ENCODE measurements at places on chromosomes 11 and 22.

GRCh38 chr11:35013514-35014233 is 97.3 kb downstream of the PDHX start:
- no peak for DNase-seq

GRCh38 chr11:60919956-60920355 is 4.3 kb upstream of the TMEM132A start:
- DNase-seq: no peak

DNA sequence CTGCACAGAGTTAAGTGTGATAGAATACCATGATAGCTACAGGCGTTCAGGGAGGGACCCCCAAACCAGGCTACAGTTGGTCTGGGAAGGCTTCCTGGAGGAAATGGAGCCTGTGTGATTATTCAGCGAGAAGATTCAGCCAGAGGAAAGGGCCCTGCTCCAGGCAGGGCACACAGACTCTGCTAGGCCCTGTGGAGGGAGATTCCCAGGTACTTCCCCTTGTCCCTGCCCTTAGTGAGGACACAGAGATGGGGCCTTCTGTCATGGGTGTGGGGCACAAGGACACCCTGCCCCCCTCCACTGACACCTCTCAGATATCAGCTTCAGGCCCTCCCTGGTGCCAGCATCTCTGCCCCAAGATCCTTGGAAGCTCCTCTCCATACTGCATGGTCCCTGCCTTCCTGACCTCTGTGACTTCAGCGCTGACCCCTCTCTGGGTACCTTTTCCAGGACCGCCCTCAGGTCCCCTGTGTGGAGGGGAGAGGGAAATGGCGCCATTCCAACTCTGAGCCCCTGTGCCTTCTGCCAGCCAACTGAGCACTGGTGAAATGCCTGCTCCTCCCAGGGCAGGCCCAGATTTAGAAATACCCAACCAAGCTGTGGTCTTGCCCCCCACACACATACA is 12.6 kb upstream of the POU2F3 start:
- no peak for DNase-seq

GRCh38 chr11:131885431-131885830 is 515.0 kb downstream of the NTM start:
- DNase-seq: no peak

- DNase-seq: no peak
Measured at GRCh38 chr11:43222215-43222614, 89.6 kb upstream of the API5 start.

GRCh38 chr11:69491071-69492031 is 9.9 kb downstream of the LINC01488 start:
- no peak for DNase-seq

DNA sequence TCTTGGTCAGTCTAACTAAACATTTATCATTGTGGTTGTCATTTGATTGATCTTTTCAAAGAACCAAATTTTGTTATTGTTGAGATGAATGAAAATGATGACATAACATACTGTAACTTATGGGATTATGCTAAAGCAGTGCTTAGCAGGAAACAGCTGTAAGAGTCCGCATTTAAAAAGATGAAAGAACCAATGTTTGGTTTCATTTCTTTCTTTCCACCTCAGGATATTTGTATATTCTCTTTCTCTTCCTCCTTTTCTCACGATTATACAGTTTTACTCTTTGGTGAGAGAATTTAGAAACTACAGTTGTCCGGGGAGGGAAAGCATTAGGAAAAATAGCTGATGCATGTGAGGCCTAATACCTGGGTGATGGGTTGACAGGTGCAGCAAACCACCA is 23.1 kb downstream of the PIH1D2 start:
- no peak for DNase-seq

- DNase-seq: no peak
Measured at GRCh38 chr11:74102321-74102720, 68.5 kb downstream of the C2CD3 start.
